ENCODE measurements at places on chromosomes 2 and 18.

- no peak for DNase-seq
Observed at GRCh38 chr2:9310798-9311197, 104.2 kb downstream of the ASAP2 start.

DNA sequence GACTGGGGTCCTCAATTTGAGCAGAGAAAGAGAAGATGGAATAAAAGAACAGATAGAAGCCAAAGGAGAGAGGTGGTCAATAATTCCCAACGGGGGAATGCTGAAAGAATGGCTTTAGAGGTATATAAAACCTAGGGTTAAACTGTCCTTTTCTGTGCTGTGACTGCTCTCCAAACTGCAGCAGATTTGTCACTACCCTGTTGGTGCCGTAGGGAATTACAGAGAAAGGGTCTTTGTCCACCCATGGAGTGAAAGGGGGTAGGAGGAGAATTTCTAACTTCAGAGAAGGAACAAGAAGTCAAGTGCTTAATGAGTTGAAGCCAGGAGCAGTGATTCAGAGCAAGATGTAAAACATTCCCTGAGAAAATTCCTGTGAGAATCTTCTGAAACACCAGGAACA lies 486.5 kb downstream of the NUP35 start:
- DNase-seq = no peak

- no peak for DNase-seq
Observed at GRCh38 chr2:217147818-217148217, 288.0 kb upstream of the TNP1 start.

DNA sequence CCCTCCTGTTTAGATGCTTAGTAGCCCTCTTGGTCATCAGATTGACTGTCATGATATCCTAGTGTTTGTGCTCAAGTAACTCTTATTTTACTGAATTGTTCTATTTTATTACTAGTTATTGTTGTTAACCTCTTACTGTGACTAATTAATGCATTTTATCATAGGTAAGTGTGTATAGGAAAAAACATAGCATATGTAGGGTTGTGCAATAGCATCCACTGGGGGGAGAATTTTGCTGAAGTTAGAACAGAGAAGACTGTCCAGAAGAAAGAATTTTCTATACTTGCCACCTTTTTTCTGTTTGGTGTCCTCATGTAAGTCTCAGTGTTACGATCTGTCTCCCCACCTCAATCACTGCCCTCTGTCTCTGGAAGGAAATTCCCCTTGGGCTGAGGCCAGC lies 177.4 kb downstream of the RPIA start:
- no peak for DNase-seq

DNA sequence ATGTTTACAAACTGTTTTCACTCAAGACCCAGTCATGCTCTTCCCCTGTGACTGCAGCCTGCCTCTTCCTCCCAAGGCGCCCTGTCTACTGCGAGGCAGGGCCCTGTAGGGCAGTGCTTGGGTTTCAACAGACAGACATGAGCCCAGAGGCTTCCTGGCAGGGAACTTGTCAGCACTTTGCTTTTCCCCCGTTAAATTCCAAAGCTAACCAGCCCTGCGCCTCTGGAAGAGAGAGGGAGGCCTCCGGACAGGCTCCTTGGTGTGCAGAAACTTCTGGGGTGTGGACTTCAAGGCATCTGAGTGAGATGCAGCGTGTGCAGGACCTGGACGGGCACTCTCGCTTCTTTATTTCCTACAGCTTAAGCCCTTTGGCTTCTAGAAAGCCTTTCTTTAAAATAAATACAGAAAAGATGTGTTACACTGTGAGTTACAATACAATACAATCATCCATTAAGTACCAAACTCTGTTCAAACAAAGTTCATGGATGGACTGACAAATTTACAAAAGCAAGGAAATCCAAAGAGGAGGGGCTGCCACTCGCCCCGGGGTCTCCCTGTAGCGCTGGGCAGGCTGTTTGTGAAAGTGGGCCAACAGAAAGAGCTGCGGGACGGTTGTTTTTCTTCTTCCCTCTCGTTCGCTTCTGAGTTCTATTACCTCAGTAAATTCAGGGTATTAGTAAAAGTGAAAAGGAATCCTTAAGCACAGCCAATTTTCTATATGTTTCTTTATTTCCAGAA lies 8.8 kb upstream of the ZNF516 start:
- no peak for DNase-seq

GRCh38 chr2:48934807-48935206 lies 179.3 kb upstream of the LHCGR start:
- no peak for DNase-seq

Measured in stimulated activated CD8-positive, alpha-beta memory T cell treated with anti-CD3 and anti-CD28 coated beads, Interleukin-15, amount 100 ng/mL, for 24 hours (primary cell).